Right lobe of liver (tissue), 6 donors: ENCODE measurements at places on chromosomes 16 and 17. TPM values are rescaled to one million over a fixed set of nuclear protein-coding genes. Genes with fewer than 3 reads are reported as not detected.

Gene CRHR1
- not detected for total RNA-seq

Gene FOXN1
- total RNA-seq = not detected

Gene KIF1C
- total RNA-seq = 59.8 TPM

Gene LGALS9
- total RNA-seq = 11.9 TPM

Gene IGSF6
- total RNA-seq = 20.5 TPM

Gene SDR42E2
- not detected for total RNA-seq

Gene TBC1D3H
- not detected for total RNA-seq

Gene TAT
- 1,662 TPM for total RNA-seq

Gene SEPTIN12
- total RNA-seq = not detected

Gene CDH8
- not detected for total RNA-seq

Gene NHERF2
- total RNA-seq = 284 TPM

Gene PDILT
- not detected for total RNA-seq

Gene CEMP1
- not detected for total RNA-seq

Gene KCNH4
- total RNA-seq = not detected

Gene RAP1GAP2
- 1.6 TPM for total RNA-seq
